ENCODE measurements at places on chromosomes 11 and 22.

- DNase-seq = no peak
Observed at GRCh38 chr22:38431266-38432010, 23.6 kb downstream of the KCNJ4 start.

DNA sequence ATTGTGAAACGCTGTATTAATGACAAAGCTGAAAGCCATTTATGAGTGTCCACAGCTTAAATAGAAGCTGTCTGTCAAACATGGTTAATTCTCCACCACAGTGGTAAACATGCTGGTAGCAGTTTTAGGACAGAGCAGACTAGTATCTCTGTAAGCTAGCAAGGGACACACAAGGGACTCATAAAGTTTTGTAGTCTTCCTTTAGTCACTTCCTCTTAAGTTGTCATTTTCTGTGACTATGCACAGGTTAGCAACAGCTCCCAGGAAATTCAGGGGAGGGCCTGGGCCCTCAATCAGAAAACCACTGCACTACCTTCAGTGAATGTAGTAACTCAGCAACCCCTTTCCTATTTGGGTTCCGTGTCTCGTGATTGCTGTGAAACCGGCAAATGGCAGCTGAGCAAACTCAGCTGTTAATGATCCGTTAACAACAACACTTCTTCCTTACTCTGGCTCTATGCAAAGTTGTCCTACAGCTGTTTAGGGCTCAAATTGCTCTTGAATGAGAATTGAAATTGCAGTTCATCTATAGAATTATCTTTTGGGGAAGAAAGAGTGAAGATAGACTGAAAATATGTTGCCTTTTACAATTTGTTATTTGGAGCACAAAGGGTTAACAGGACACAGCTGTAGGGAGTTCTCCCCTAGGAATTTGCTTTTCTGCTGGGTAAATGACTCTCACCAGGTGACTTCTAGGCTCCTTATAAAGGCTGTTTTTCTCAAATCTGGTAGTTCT lies at the start of gene MMP26:
Gene MMP26, plus strand, starts transcription at position 731 of the 736 bp plus-strand sequence.
- DNase-seq = peak; percentile 95

DNA sequence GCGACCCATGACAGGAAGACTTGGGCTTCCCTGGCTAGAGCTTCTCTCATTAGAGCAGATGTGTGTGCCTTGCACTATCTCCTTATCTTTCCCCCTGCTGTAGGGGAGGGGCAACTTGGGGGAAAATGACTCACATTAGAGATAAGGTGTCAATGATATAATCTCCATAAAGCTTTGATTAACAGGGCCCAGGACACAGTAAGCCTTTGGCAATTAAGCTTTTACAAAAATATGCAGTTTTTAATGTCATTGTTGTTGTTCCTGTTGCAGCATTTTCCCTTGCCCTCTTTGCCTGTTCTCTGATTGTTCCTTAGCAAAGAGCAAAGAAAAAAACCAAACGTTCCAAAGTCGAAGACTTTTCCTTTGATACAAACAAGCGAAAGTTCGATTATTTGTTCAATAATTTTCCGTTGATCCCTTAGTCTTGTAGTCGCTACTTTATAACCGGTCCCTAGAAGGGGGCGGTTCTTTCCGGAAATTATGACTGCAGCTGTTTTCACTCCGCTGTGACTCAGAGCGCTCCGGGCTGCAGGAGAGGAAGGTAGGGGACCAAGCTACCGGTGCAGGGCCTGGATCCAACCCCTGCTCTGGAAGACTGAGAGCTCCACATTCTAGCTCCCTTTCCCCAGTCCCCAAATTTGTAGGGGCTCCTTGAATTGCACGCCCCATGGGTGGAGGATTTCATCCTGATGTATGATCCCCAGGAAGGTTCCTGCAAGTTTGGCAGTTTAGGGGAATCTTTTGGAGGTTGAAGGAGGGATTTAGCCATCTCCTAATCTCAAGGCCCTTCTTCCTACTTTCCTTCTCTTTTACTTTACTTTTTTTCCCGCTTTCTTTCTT lies at the start of gene VWA5A:
Gene VWA5A, plus strand, starts transcription at position 509 of the 840 bp plus-strand sequence. CDS start 2,062 bp downstream, outside the sequence.
- DNase-seq = no peak

DNA sequence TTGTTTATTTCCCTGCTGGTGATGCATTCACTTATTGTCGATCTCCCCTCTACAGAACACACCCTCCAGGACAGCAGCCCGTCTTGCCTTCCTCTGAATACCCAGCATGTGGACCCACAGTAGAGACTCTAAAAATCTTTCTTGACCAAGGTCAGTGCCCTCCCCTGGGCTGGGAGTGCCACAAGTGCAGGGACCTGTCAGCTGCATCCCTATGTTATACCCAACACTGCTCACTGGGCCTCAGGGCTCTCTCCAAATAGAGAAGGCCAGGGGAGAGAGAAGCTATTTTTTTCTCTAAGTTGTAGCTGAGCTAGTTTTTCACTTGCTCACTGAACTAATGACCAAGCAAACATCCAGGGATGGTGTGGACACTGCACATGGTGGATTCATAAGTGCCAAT lies 9.8 kb downstream of the KCNJ1 start:
- no peak for DNase-seq

GRCh38 chr22:44012162-44012561 lies 11.9 kb upstream of the PARVB start:
- no peak for DNase-seq

DNA sequence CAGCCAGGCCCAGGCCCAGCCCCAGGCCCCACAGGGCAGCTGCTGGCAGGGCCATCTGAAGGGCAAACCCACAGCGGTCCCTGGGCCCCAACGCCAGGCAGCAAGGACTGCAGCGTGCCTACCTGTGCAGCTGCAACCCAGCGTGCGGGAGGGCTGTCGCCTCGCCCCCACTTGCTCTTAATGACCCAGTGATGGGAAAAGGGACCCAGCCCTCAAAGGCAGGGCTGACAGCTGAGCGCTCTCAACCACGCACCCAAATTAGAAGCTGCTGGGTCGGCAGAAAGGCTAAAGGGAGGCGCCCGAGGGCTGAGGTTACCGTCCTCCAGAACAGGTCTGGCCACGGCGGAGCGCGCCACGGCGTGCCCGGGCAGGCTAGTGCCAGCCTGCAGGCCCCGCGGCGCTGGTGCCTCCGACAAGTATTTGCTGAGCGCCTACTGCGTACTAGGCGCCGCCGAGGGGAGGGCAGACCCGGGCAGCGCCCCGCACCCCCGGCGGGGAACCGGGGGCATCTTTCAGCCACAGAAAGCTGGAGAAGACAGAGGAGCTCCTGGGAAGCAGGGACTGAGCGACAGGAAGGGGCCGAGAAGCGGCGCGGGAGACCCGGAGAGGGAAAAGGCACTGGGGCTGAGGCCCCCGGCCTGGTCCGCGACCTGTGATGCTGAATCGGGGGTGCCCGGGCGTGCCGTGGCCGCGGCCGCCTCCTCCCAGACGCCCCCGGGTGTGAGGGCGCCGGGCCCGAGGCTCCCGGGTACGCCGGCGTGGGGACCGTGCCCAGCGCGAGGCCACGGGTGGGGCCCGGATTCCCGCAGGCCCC lies 773 bp downstream of the HRAS start:
- no peak for DNase-seq

GRCh38 chr11:13927481-13927880 lies 35.0 kb upstream of the SPON1 start:
- DNase-seq = no peak

GRCh38 chr11:95364324-95365295 lies 133.6 kb upstream of the SESN3 start:
- no peak for DNase-seq

GRCh38 chr11:46528445-46529094 lies 65.3 kb downstream of the AMBRA1 start:
- no peak for DNase-seq

- DNase-seq = no peak
Observed at GRCh38 chr11:116209255-116209654, 563.5 kb downstream of the BUD13 start.

DNA sequence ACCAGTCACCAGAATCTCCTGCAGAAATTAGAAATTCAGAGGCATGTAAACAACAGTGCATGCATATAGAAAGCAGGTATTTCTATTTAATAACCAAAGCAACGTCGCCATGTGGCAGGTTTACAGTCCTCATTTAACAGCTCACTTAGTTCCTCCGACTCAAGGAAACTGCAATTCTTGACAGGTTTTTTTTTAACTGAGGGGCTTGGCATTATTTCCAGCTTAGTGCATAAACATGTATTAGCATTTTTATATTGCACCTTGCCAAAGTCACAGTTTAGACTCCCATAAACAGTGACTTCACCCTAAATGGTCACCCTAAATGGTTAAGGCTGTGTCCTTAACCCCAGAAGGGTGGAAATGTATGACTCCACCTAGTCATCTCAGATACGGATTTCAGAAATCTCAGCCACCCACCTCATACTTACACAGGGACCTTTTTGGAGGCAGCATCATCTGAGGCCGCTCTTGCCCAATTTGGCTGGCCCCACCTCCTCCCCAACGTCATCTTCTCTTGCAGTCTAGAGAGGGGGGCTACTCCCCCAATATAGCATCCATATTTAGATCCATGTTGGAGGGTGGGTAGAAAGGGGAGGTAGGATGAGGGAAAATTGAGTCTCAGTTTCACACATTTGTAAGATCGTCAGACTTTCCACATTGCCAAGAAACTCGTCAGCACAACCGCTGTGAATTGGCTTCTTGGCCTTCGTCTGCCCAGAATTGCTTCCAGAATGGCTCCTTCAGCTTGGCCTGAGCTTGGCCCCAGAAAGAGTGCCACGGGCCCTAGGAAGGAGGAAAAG lies 31.8 kb upstream of the SLC35C1 start:
- DNase-seq = no peak

DNA sequence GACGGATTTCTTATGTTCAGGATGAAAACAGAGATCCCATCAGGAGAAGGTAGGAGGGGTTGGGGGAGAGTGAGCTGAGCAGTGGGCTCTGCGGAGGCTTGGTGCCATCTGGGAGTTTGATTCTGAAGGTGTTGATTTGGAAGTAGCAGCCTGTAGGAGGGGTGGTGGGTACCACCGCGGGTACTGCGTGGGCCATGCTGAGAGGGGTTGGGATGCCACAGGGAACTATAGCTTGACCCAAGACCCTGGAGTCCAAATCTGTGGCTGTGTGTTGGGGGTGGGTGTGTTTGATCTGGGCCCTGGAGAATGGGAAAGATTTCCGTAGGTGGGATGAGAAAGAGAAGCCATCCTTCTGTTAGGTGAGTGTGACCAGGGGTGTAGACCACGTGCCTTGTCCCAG lies 5.0 kb downstream of the INCENP start:
- no peak for DNase-seq

- DNase-seq = no peak
Observed at GRCh38 chr22:40281717-40282116, 64.6 kb upstream of the ADSL start.

- DNase-seq = peak; percentile 4
Observed at GRCh38 chr11:78800096-78800690, 225.5 kb upstream of the NARS2 start.

DNA sequence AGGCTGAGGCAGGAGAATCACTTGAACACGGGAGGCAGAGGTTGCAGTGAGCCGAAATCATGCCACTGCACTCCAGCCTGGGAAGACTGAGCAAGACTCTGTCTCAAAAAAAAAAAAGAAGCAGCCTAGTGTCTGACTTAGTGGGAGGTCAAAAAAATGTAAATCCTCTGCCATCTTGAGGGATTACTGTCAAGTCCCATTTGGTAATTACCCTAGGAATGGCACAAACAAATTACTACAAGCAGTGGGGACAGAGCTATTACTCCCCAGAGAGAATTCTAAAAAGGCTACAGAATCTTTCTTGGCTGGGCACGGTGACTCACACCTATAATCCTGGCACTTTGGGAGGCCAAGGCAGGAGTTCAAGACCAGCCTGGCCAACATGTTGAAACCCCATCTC lies 3.8 kb downstream of the SERPING1 start:
- no peak for DNase-seq

DNA sequence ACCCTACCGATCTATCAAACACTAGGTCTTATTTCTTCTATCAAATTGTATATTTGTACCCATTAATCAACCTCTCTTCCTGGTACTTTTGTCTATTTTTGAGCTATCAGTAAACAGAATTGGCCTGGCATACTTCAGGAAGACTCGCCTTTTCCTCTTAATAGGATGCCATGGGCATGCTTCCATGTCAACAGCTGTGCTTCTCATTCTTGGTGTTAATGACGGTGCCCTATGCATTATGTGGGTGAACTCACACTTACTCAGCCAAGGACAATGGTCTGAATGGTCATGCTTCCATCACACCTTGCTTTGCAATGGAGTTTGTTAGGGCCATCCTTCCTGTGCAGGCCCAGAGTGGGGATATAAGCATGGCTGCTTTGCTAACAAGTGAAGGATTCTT lies 521.8 kb downstream of the MIAT start:
- no peak for DNase-seq

- no peak for DNase-seq
Observed at GRCh38 chr11:71218789-71219499, 33.4 kb downstream of the SHANK2 start.

GRCh38 chr11:70303070-70303469 lies 32.6 kb downstream of the PPFIA1 start:
- no peak for DNase-seq

DNA sequence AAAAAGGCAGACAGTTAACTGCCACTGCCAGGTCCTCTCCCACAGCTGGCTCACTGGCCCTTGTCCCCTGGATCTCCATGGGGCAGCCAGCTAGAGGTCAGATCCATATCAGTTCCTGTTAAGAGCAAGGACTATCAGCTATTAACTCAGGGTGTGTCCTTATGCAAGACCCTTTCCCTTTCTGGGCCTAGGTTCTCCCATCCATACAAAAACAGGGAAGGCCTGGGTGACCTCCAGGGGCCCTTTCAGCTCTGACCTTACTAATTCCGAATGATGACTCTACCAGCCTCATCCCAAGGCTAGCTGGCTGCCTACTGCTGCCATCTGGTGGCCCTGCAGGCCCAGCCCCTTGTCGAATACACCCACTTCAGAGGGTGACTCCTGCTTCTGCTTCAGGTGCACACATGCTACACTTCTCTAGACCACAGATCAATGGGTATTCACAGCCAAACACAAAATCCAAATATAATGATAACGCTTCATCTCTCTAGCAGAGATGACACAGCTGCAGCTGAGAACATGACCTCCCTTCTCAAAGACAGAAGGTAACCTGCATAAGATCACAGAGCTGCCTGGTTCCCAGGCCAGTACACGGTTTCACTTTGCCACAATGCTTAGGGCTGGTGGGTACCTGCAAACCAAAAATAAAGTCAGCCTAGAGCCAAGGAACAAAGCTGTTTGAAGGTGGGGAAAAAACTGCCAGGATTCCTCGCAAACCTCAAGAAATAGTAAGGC lies 34.1 kb downstream of the SERGEF start:
- DNase-seq = no peak

DNA sequence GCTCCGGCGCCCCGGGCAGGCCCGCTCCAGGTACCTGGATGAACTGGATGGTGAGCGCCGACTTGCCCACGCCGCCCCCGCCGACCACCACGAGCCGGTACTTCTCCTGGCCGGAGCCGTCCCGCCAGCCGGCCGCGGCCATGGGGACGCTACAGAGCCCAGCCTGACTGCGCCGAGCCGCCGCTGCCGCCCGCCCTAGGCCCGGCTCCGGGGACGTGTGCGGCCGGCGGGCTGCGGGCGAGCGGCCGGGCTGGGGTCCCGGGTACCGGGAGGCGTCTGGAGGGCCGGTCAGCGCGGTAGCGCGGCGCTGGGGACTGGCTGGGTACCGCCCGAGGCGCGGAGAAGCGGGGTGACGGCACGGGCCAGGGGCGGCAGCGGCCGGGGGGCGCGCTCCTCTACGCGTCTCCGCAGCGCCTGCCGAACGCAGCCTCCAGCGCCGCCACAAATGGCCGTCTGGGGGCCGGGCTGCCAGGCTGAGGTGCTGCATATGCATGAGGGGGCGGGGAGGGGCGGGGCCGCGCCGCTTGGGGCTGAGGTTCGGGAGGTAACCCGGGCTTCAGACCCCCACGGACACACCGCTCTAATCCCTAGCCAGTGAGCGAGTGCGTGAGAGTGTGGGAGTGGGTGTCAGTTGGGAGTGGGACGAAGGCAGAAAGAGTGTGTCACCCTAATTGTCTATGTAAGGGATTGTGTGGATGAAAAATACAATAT lies at the start of gene RRAS2:
Gene RRAS2, minus strand, starts transcription at position 455 of the 711 bp plus-strand sequence. Its CDS starts 313 bp downstream, at position 142.
- DNase-seq = no peak

- DNase-seq = no peak
Observed at GRCh38 chr22:19910180-19910744, 31.3 kb upstream of the COMT start.

All from NCI-H187 treated with DMSO at 0.1 percent for 48 hours (cell line).